Smooth muscle cell of the pulmonary artery (primary cell): ENCODE measurements at places on chromosomes 11 and 22. TPM values are rescaled to one million over a fixed set of nuclear protein-coding genes. Genes with fewer than 3 reads are reported as not detected.

Gene GDPD4
- total RNA-seq: not detected in 2 replicates

Gene ARHGAP8
- 0.03 TPM in 1 of 2 replicates, not detected in the other for total RNA-seq

Gene RASGRP2
- 0.26 and 0.50 TPM in 2 replicates for total RNA-seq

Gene OR5P2
- not detected in 2 replicates for total RNA-seq

Gene OR10A2
- total RNA-seq: not detected in 2 replicates

Gene BTG4
- not detected in 2 replicates for total RNA-seq

Gene FAM180B
- total RNA-seq: not detected in 2 replicates

Gene CFAP300
- total RNA-seq: 3.2 and 8.3 TPM in 2 replicates

Gene CHRNA10
- total RNA-seq: 0.79 and 1.1 TPM in 2 replicates

Gene SLC29A2
- 0.36 and 0.78 TPM in 2 replicates for total RNA-seq

Gene MEI1
- total RNA-seq: 0.20 and 0.26 TPM in 2 replicates

Gene FAM111B
- 2.0 and 4.2 TPM in 2 replicates for total RNA-seq

Gene MMP12
- total RNA-seq: 0.07 and 0.17 TPM in 2 replicates

Gene STIP1
- total RNA-seq: 111 and 134 TPM in 2 replicates

Gene MRGPRF
- 20.2 and 65.7 TPM in 2 replicates for total RNA-seq

Gene MGAT3
- total RNA-seq: 1.3 and 4.2 TPM in 2 replicates

Gene SMDT1
- 5.5 and 10.5 TPM in 2 replicates for total RNA-seq

Gene KCNQ1OT1
- total RNA-seq: 3.9 and 4.8 TPM in 2 replicates

Gene SLC17A6
- total RNA-seq: not detected in 2 replicates

Gene LMO2
- 2.6 and 12.4 TPM in 2 replicates for total RNA-seq

Gene TMEM126A
- 18.1 and 26.2 TPM in 2 replicates for total RNA-seq

Gene KDM4E
- total RNA-seq: not detected in 2 replicates

Gene RAG2
- not detected in 2 replicates for total RNA-seq

Gene SCGB1A1
- not detected in 2 replicates for total RNA-seq

Gene SPDYC
- total RNA-seq: not detected in 2 replicates

Gene SCARF2
- 41.4 and 64.6 TPM in 2 replicates for total RNA-seq

Gene BIRC3
- 0.91 and 2.5 TPM in 2 replicates for total RNA-seq

Gene MAML2
- total RNA-seq: 13.1 and 20.9 TPM in 2 replicates

Gene CD3D
- total RNA-seq: not detected in 2 replicates

Gene IGSF9B
- total RNA-seq: 0.73 and 2.2 TPM in 2 replicates

Gene RTN4RL2
- 0.13 TPM in 1 of 2 replicates, not detected in the other for total RNA-seq

Gene CBLIF
- total RNA-seq: not detected in 2 replicates

Gene CDON
- 31.1 and 55.9 TPM in 2 replicates for total RNA-seq

Gene IL10RA
- not detected in 2 replicates for total RNA-seq

Gene SEPTIN5
- 54.0 and 57.5 TPM in 2 replicates for total RNA-seq

Gene CCDC81
- total RNA-seq: 2.8 and 4.2 TPM in 2 replicates

Gene KCTD14
- 0.50 and 0.72 TPM in 2 replicates for total RNA-seq

Gene ADM2
- 3.5 and 7.9 TPM in 2 replicates for total RNA-seq

Gene PCF11
- total RNA-seq: 33.2 and 36.6 TPM in 2 replicates

Gene CASTOR1
- 7.5 and 10.4 TPM in 2 replicates for total RNA-seq

Gene PLA2G3
- not detected in 2 replicates for total RNA-seq

Gene PRRG4
- total RNA-seq: under 0.01 and 0.89 TPM in 2 replicates

Gene TRIM49
- total RNA-seq: not detected in 2 replicates
